CD4-positive, alpha-beta T cell treated with Interleukin-2 at 100 ng/mL for 4 hours (primary cell): ENCODE measurements at places on chromosomes 11 and 22.

DNA sequence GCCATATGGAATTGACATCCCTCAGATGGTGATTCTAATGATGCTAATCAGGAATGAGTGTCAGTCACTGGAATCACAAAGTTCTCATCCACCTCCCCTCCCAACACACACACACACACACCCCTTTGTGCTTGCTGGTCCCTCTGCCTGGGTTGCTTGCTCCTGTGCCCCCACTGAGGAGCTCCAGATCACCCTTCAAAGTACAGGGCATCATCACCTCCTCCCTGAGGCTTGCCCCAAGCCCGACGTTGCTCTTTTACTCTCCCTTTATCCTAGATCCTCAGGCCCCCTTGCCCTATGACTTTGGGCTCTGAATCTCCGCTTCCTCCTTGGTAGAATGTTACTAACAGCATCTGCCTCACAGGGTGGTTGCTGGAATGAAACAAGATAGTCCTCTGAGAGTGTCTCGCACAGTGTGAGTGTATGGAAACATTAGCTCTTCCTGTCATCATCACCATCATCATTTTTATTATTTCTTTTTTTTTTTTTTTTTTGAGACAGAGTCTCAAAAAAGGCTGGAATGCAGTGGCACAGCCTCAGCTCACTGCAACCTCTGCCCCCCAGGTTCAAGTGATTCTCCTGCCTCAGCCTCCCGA lies 3.4 kb downstream of the TOM1 start:
- no peak for DNase-seq

- DNase-seq = no peak
Measured at GRCh38 chr11:6397636-6398035, 7.4 kb downstream of the SMPD1 start.

DNA sequence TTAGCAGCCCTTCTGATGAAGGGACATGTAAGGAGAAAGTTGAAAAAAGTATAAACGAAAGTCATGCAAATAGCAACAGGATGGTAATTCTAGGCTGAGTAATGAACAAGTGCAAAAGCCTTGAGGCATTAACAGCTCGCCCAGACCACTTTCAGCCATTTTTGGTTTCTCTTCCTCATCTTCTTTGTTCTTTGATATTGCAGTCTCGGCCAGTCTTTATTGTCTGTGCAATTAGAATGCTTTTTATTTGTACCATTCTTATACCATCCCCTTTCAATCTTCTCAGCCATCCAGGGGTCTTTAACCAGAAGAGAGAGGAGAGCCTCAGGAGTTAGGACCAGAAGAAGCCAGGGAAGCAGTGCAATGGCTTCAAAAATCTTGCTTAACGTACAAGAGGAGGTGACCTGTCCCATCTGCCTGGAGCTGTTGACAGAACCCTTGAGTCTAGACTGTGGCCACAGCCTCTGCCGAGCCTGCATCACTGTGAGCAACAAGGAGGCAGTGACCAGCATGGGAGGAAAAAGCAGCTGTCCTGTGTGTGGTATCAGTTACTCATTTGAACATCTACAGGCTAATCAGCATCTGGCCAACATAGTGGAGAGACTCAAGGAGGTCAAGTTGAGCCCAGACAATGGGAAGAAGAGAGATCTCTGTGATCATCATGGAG lies 7.3 kb downstream of the TRIM34 start:
- DNase-seq = no peak

DNA sequence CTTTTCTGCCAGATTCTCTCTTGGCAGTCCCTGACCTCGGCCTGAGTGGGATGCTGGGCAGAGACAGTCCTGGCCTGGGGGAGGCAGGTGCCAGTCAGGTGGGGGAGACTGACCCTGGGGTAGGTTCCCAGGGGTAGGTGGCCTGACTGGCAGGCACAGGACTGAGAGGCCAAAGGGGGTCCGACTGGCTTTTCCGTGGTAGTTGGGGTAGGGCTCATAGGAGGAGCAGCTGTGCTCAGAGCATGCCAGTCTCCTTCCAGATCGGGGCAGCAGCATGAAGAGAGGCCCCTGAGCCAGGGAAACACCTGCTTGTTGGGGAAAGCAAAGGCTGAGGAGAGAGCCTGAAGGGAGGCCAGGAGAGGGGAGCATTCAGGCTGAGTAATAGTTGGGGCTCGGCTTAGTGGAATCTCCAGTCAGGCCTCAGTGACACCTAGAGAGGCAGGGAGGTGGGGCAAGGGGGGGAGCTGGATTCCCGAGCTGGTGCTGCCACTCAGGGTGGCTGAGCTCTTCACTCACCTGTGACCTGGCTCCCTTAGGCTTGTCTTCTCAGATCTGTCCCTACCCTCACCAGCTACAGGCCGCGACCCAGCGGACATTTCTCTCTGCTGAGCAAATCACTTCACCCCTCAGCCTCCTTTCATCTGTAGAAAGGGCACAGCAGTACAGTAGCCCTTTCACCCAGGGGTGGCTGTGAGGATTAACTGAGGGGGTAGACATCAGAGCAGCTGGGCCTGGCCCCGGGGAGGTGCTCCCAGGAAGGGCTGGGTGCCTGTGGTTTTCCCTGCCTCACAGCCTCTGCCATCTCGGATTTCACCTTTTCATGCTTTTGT lies 26.2 kb downstream of the MCM5 start:
- DNase-seq = no peak

- DNase-seq = no peak
Measured at GRCh38 chr11:111045407-111045803, 200.1 kb upstream of the POU2AF2 start.

DNA sequence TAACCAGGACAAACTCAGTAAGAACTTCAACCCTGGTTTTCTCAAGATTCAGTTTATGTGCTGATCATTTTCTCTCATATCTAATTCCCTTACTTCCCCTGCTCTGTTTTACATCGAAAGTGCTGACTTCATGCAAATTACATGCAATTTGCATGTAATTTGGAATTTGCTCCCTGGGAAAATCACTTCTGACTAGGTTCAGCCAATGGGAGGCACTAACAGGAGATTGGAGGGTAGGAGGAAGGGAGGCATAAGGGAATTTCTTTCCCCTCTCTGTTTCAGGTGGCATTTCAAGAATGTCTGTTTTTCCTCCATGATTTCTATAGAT lies 363.3 kb upstream of the CCDC90B start:
- no peak for DNase-seq

DNA sequence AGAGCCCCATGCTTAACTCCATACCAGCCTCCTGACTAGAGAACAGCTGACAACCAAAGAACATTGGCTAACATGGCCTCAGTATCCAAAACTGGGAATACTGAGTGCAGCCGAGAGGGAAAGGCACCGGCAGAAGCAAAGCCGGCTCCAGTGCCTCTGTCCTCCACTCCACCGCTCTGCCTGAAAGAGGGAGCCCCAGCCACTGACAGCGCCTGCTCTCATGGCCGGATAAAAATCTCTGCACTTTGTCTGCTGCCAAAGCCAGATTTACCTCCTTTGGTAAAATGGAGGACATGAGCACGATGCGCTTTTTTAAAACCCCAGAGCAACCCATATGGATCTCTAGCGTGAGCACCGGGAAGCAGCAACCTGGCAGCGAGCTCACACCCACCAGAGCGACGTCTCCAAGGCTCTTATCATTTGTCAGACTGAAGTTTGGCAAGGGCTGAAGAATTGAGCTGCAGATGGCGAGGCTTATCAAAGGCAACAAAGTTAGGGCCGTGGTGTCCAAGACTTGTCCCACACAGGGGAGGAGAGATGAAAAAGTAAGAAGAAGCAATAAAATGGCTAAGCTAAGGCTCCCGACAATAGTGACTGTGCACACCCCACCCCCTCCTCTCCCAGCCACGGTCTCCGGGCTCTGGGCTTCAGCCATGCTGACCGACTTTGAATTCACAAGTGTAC lies 71.4 kb downstream of the EFCAB6 start:
- no peak for DNase-seq

DNA sequence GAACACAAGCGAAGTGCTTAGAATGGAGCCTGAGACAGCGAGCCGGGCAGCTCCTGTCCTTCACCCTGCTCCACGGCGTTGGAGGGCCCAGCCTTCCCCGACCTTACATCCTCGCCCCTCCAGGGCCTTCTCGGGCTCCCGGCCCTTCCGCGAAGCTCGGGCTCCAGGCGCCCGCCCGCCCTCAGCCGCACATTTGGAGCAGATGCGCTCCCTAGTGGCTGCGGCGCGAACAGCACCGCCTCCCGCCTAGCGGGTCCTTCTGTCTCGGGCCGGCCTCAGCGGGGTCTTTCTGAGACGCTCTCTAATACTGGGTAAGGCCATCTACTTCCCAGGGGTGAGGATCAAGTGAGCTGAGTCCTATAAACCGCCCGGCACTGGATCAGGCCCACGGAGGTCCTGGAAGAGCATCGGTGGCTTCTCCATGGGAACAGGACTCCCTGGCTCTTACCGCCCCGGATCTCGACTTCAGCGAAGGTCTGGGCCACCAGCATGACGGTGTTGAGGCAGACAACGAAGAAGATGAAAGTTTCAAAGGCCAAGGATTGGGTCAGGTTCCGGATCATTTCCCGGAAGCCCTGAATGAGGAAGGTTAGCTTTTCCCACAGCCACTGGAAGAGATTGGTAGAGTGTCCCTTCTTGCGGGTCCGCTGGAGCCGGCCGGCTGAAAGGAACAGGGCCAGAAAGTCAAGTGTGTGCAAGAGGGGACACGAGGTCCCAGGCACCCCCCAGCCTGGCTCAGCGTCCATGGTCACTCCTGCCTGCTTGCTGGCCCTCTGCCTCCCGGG lies 3.7 kb downstream of the CATSPER1 start:
- DNase-seq = peak; percentile 75

DNA sequence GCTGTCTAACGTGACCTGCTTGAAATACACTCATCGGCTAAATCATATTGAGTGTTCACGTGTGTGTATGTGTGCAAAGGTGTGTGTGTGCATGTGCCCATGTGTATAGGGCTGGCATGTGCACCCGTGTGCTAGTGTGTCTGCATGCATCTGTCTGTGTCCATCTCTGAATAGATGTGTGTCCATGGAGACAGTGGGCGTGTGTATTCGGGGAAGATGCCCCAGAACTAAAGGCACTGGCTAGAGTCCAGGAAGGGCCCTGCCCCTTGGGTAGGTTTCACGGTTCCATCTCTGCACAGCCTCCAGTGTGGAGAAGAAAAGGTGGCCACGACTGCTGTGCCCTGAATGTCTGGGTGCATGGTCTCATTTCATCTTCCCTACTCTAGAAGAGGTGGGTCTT lies 220.3 kb downstream of the MN1 start:
- DNase-seq = no peak

DNA sequence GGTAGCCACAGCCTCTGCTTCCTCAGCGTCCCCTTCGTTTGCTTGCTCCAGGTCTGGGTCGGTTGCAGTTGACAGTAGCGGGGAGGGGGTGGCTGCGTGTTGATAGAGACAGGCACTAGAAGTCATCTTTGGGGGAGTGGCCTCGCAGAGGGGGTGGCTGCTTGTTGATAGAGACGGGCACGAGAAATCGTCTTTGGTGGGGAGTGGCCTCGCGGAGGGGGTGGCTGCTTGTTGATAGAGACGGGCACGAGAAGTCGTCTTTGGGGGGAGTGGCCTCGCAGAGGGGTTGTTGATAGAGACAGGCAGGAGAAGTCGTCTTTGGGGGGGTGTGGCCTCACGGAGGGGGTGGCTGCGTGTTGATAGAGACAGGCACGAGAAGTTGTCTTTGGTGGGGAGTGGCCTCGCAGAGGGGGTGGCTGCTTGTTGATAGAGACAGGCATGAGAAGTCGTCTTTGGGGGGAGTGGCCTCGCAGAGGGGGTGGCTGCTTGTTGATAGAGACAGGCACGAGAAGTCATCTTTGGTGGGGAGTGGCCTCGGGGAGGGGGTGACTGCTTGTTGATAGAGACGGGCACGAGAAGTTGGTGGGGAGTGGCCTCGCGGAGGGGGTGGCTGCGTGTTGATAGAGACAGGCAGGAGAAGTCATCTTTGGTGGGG lies 328.3 kb downstream of the TBC1D22A start:
- peak; percentile 15 for DNase-seq

DNA sequence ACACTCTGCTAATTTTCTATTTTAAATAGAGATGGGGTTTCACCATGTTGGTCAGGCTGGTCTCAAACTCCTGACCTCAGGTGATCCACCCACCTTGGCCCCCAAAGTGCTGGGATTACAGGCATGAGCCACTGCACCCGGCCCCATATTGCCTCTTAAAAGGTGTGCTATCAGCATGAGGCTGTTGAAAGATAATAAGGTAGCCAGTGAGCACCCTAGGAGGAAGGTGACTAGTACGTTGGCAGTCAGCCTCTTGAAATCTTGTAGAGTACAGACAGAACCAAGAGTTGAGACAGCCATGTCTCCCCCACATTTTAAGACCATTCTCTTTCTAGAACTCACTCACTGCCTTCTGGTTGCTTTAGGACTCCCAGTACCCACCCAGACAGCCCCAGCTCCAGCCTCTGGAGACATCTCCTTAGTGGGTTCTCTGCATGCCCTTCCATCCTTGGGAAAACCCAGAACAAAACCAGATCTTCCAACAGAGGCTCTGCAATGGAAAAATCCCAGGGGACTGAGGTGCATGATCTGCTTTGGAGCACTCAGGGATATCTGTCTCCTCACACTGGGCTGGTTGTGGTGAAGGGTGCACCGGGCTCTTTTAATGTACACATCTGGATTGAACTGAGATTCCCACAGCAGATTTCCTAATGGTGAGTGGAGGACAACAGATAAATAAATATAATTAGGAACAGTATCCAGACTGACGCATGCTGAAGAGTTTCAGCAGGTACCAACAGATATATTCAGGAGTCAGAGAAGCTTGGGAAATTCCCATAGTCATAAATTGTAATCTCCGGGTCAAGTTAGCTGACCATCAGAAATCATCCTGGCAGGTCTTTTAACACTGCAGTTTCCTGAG lies 49.4 kb downstream of the LRRC74B start:
- DNase-seq = no peak

DNA sequence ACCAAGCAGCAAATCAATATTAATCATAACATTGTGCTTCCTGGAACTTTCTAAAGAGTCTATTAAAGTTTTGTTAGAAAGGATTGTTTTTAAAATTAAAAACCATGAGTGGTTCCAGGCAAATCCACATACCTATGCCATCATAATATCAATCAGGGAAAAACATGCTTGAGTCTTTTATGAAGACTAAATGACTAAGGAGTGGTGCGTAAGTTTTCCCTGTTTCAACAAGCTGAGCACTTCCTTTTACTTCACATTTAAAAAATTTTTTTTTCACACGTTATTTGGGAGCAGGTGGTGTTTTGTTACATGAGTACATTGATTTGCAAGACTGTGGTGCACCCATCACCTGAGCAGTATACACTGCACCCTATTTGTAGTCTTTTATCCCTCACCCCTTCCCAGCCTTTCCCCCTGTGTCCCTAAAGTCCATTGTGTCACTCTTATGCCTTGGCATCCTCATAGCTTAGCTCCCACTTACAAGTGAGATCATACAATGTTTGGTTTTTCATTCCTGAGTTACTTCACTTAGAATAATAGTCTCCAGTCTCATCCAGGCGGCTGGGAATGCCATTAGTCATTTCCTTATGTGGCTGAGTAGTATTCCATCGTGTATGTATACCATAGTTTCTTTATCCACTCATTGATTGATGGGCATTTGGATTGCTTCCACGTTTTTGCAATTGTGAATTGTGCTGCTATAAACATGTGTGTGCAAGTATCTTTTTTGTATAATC lies 1190.3 kb upstream of the RAG2 start:
- DNase-seq = no peak

DNA sequence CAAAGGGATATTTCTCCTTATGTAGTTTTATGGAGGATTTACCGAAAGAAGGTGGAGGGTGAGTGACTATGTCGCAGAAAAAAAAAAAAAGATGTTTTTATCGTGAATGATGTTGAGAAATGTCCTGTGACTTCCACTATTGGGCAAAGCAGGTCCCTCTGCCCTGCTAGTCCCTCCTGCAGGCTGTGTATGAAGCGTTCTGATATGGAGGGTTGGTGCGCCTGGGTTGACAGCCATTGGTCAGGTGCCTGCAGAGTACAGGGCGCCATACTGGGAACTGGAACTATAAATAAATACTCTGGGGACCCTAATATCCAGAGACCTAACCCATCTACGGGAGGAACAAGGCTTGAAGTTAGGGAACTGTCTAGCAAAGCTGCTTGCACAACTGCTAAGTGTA lies 1.5 kb downstream of the IL17RA start:
- no peak for DNase-seq
